ENCODE measurements at places on chromosomes 11 and 22.

- DNase-seq = no peak
Observed at GRCh38 chr22:46226577-46226976, 23.5 kb downstream of the CDPF1 start.

GRCh38 chr22:26857169-26857568 lies 199.8 kb downstream of the MIAT start:
- DNase-seq = no peak

- no peak for DNase-seq
Observed at GRCh38 chr11:123381149-123381548, 48.9 kb upstream of the GRAMD1B start.

DNA sequence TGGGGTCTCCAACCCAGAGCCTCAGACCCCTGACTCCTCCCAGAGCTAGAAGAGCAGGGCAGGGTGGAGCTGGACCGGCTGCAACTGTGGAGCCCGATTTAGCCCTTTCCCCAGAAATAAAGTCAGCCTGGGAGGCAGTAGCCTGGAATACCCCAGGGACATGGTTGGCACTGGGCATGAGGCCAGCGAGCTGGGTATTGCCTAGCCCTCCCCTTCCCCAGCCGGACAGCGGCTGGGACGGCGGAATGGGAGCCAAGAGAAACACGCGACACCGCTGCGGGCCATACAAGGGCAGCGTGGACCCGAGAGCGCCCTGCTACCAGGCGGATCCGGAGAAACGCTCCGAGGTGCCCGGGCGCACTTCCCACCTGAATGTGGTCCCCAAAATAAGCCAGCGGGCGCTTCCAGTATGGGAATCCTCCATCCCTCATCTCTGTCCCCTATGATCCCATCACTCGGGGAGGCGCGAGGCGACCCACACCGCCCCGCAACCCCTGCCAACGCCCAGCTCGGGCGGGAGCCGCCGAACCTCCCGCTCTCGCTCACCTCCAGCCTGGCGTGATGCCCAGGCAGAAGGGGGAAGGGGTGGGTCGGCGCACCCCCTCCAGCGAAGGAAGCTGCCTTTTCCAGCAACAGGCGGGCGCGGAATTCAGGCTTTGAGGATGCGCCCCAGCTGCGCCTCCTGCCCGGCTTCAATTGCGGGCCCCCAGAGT lies 758 bp downstream of the MCAM start:
- no peak for DNase-seq

GRCh38 chr11:23569547-23569946 lies 709.3 kb upstream of the CCDC179 start:
- no peak for DNase-seq

GRCh38 chr11:115929618-115930129 lies 425.5 kb upstream of the CADM1 start:
- no peak for DNase-seq

DNA sequence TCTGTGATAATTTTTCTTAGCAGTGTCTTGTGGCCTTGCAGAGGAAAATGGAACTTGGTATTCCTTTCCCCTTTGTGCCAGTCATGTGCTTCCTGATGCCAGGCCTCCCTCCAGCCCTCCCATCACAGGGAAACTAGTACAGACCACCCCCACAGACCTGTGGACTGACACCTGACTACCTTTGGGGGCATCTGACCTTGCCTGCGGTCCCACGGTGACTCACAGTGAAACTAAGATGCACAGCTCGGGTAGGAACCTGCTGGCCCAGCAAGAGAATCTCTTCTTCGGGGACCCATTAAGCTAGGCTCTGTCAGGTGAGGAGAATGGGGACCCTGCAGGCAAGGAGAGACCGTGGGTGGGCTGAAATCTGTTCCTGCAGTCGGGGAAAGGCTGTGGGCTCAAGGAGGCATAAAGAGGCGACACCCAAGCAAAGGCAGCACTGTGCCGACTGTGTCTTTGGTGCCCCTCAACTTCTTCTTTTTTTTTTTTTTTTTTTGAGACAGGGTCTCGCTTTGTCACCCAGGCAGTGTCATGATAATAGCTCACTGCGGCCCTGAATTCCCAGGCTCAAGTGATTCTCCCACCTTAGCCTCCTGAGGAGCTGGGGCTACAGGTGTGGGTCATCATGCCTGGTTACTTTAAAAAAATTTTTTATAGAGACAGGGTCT lies 20.8 kb upstream of the PEX26 start:
- no peak for DNase-seq

- DNase-seq = no peak
Observed at GRCh38 chr11:83259559-83259958, 26.6 kb downstream of the CCDC90B start.

DNA sequence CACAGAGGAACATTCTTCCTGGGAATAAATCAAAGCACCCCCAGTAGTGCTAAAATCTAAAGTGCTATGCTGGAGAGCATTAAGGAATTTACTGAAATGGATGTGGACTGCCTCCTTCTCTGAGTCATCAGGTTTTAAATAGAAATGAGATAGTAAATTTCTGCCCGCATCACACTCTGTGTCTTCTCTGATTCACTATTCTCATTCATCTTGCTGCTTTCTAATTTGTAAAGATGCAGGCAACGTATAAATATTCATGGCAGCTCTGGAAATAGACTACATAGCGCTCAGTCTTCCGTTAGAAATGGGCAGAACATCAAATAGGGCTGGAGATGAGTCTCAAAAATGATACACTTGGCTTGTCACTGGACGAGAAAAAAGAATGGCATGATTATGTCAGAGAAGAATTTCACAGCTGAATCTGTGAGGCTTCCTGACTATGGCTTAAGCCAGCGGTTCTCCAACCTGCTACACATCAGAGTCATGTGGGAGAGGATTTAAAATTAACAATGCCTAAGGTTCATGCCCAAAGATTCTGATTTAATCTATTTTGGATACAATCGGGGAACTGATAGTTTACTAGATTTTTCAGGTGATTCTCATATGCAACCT lies 178.2 kb downstream of the LRRC4C start:
- no peak for DNase-seq

GRCh38 chr11:58525037-58525614 lies 17.2 kb upstream of the OR5B21 start:
- peak; percentile 60 for DNase-seq

GRCh38 chr11:28526406-28526751 lies 418.2 kb downstream of the METTL15 start:
- no peak for DNase-seq

DNA sequence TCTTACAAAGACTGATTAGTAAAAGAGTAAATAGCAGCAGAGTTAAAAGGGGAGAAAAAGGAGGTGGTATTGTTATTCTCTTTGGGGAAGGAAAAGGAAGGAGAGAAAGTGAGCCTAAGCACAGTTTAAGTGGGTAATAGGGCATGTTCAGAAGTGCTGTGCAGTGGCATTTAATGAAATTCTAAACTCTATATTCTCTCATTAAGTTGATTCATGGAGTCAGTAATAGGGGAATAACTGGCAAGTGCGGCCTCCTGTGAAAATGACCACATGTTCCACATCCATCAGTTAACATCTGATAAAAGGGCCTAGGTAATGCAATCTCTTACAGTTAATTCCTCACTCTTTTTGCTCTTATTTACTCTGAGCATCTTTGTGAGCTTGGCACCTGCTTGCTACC lies 516.7 kb downstream of the JRKL start:
- no peak for DNase-seq

DNA sequence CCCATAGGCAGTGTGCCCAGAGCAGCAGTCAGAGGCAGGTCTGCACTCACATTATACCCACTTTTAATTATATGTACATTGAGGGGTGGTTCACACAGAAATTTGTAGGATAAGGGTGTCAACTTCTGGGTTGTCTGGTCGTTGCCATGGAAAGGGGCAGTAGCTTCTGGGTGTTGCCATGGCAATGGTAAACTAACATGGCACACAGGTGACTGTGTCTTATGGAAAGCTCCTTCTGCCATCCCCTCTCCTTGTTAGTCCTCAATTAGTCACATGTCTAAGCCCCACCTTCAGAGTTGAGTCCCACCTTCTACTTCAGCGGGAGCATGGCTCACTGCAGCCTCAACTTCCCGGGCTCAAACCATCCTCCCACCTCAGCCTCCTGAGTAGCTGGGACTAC lies 56.3 kb upstream of the ATXN10 start:
- DNase-seq = no peak

- peak; percentile 39 for DNase-seq
Observed at GRCh38 chr11:10450462-10451425, 4.3 kb upstream of the AMPD3 start.

DNA sequence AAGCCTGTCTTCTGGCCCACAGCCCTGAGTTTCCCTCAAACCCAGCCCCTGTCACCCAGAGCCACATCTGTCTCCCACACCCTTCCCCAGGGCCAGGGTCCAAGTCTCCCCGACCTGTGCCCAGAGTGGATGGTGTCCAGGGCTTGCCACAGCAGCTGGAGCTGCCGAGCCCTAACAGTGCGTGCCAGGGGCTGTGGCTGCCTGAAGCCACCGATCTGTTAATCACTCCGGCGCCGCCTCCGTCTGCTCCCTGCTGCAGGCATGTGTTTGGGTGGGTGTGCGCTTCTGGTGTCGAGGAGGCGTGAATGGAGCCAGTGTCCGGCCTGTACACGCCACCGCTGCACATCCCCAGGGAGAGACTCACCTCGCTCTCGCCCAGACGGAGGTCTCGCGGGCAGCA lies 26.1 kb downstream of the SHISAL1 start:
- no peak for DNase-seq

GRCh38 chr11:5269715-5270147 lies at the start of gene HBE1:
HBE1 (minus strand) TSS chr11:5269945; CDS start chr11:5269890, 55 bp downstream.
- DNase-seq = no peak

- no peak for DNase-seq
Observed at GRCh38 chr22:24937114-24937513, 9.4 kb downstream of the LHFPL7 start.

DNA sequence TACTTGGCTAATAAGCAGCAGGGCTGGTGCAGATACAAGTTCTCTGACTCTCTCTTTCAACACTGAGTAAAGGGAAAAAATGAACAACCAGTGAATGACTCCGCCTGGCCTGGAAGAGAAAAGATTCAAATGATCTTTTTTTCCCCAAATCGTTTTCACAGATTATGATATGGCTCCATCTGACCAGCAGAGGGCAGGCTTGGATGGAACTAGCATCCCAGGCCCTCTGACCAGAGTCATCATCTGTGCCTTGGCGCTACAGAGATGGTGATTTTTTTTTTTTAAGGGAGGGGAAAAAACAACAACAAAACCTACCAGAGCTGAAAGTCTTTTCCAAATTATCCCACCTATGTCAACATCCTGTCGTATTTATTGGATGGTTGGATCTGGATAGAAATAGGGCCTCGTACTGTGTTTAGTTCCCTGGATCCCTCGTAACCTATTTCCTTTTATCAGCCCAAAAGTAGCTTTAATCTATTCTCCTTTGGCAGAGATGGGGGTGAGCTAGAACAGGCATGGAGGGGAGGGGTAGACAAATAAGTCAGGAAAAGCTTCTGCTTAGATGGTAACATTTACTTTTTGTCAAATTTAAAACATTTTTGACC lies 69.7 kb downstream of the PRSS23 start:
- peak; percentile 41 for DNase-seq

DNA sequence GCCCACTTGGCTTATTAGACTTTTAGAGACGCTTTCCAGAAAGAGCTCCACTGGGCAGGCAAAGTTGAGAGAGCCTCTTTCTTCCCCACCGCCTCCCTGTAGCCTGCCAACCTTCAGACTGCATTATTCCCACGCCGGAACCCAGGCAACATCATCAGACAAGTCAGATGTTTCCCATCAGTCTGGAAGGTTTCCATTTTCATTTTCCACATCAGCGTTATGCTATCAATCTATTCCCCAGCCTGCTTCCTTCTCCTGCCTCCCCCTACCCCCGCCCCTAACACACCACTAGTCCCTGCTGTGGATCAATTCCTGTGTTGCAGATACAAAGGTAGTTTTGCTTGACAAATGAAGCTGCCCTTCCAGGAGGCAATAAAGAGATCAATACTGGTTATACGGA lies 184.8 kb downstream of the DSCAML1 start:
- DNase-seq = no peak

DNA sequence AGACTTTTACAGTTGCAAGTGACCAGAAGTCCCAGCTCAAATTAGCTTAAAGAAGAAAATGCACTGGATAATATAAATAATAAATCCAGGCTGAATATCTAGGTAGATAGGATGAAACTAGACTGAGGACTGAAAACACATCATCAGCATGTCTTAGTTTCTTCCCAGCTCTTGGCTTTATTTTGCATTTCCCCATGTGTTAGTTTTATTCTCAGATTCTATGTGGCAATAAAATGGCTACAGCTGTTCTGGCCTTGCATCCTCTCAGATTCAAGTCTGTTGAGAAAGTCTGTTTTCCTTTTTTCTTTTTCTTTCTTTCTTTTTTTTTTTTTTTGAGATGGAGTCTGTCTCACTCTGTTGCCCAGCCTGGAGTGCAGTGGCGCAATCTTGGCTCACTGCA lies 22.6 kb upstream of the CAT start:
- no peak for DNase-seq

- DNase-seq = no peak
Observed at GRCh38 chr11:26837154-26837553, 115.3 kb upstream of the SLC5A12 start.

GRCh38 chr22:26404851-26405421 lies 24.1 kb upstream of the ASPHD2 start:
- no peak for DNase-seq

GRCh38 chr11:59243633-59244032 lies 30.9 kb upstream of the MPEG1 start:
- no peak for DNase-seq

GRCh38 chr11:88016392-88017170 lies 158.7 kb downstream of the RAB38 start:
- peak; percentile 64 for DNase-seq

DNA sequence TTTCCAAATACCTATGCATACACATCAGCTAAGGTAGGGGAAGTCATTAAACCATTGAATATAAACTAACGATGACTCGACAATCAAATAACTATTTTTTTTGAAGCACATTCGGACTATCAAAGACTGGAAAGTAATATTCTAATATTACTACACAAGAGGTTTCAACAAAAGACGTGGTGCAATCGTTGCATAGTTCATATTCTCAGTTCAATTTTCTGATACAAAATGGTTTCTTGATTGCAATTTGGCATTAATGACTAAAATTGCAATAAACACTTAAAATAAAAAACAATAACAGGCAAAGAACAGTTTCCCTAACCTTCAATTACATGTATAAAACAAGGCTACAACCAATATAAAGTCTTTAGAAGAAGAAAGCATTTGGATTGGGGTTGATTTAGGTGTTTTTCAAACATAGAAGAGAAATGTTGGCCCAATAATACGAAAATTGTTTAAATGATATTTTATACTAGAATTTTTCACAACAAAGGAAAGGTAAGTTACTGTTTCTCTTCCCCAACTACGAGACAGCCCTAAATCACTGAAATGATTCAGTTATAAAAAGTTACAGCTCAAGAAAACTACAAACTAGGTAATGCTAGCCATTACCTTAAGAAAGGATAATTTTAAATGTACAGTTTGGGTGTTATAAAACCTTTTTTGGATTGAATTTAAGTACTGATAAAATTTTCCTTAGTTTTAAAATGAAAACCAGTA lies 17.6 kb downstream of the BLID start:
- no peak for DNase-seq

All from CD4-positive, alpha-beta T cell treated with Interleukin-15 for 4 hours (primary cell).